AG09319 (cell line): ENCODE measurements at places on chromosomes 6 and 20.

- DNase-seq = no peak
These were observed 611.0 kb upstream of the FLRT3 start for GRCh38 chr20:14948416-14948815.

DNA sequence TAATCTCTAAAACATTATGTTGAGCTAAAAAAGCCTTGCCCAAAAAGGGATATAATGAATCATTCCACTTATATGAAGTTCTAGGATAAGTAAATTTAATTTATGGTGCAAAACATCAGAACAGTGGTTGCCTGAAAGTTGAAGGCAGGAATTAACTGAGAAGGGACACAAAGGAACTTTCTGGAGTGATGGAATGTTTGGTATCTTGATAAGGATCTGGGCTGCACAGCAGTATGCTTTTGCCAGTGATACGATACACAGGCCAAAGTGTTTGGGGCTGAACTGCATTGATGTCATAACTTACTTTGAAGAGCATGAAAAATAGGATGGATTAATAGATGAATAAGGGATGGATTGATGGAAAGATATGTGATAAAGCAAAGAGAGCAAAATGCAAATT lies 146.1 kb upstream of the LRFN2 start:
- DNase-seq = no peak

GRCh38 chr6:56860475-56860874 lies 94.4 kb upstream of the BEND6 start:
- DNase-seq = no peak

DNA sequence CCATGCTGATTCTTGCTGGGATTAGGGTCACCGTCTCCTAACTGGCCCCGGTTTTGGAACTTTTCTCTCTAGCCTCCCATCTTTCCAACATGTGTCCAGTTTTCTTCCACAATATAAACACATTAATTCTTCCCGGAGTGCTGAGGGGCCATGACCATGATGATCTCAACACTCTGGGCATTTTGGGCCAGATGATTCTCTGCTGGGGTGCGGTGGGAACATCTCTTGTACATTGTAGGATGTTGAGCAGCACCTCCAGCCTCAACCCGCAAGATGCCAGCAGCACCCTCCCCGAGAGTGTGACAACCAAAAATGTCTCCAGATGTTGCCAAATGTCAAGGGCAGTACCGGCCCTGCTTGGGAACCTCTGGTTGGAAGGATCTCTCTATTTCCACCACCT lies 164.8 kb downstream of the TFAP2C start:
- DNase-seq = no peak

- DNase-seq = no peak
These were observed 1.1 kb downstream of the ARG1 start for GRCh38 chr6:131574133-131574532.

DNA sequence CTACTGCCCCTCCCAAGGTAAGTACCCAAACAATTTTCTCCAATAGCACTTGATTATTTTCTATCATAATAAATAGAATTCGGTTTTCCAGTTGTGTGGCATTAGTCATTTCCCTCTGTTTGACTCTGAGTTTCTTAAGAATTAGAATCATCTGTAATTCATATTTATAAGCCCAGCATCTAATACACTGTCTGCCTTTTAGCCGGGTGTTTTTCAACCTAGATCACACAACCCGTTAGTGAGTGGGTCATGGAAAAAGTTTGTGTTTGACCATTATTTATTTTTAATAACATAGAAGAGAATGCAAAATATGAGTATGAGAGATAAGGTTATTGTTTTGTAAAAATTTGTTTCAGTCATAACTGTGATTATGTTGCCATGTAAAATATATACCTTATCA lies 701.6 kb downstream of the RFPL4B start:
- DNase-seq = no peak

DNA sequence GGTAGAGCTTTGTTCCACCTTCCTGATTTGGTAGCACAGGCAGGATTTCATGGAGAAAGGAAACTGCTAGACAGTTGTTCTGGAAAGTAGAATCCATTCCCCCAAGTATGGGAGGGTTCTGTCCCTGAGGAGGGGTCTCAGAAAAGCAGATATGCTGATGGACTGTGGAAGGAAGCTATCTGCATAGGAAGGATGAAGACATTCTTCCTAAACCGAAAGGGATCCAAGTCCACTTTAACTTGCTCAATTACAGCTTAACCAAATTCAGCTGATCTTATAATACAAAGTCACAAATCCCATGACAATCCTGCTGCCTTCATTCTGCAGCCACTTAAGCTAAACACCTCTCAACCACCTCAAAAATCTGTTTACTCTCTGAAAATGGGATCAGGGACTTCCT lies 2.6 kb downstream of the MAN1A1 start:
- no peak for DNase-seq

- no peak for DNase-seq
These were observed 254.6 kb downstream of the EPHA7 start for GRCh38 chr6:93164781-93165180.

- DNase-seq = no peak
These were observed 61.7 kb downstream of the TMEM242 start for GRCh38 chr6:157261606-157262005.

- no peak for DNase-seq
These were observed 36.1 kb downstream of the ELOVL2 start for GRCh38 chr6:11007715-11008608.

DNA sequence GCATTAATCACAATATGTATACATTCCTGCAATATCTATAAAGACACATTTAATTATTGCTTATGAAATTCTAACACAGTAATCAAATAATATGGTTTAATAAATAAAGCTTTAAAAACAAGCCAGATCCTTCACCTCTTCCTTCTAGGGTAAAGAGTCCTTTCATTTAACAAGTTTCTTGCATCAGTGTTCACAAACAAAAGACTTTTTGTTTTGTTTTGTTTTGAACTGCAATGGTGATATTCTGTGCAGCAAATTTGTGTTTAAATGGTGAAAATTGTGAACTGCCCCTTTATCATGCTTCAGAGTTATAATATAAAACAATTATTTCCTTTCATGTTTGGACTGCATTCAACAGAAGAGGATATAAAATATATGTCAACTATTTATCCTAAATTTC lies 177.3 kb downstream of the EPHA7 start:
- no peak for DNase-seq

GRCh38 chr6:35082733-35083403 lies 58.3 kb downstream of the TCP11 start:
- DNase-seq = no peak

DNA sequence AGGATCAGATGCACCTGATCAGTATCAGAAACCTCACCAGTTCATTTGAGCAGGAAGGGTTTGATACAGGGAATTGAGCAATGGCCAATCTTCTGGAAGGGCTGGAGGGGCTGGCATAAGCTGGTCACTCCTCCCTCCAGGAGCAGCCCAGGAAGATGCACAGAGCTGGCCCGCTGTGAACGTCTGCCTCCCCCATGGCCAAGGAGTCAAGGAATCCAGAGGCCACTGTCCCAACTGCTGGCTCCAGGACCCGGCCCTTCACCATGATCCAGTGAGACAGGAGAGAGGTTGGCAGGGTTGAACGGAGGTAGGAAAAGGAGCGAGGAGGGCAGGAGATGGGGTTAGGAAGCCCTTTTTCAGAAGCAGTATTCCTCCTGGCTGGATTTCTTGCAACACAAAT lies 113.9 kb upstream of the CST7 start:
- no peak for DNase-seq

DNA sequence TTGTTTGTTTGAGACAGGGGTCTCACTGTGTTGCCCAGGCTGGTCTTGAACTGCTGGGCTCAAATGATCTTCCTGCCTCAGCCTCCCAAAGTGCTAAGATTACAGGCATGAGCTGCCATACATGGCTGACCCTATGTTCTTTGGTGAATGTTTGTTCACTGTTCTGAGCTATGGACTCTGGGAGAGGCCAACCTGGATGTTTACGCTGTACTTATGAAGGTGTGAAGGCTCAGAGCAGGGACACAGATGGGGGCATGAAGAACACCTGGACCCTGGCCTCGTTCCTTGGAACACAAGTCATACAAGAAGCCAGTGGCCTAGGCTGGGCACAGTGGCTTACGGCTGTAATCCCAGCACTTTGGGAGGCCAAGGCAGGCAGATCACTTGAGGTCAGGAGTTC lies 21.1 kb upstream of the CD24 start:
- no peak for DNase-seq

- DNase-seq = no peak
These were observed 41.3 kb upstream of the ZMYND8 start for GRCh38 chr20:47397652-47398301.

- DNase-seq = no peak
These were observed 20.8 kb downstream of the TMEM14A start for GRCh38 chr6:52691718-52692117.

DNA sequence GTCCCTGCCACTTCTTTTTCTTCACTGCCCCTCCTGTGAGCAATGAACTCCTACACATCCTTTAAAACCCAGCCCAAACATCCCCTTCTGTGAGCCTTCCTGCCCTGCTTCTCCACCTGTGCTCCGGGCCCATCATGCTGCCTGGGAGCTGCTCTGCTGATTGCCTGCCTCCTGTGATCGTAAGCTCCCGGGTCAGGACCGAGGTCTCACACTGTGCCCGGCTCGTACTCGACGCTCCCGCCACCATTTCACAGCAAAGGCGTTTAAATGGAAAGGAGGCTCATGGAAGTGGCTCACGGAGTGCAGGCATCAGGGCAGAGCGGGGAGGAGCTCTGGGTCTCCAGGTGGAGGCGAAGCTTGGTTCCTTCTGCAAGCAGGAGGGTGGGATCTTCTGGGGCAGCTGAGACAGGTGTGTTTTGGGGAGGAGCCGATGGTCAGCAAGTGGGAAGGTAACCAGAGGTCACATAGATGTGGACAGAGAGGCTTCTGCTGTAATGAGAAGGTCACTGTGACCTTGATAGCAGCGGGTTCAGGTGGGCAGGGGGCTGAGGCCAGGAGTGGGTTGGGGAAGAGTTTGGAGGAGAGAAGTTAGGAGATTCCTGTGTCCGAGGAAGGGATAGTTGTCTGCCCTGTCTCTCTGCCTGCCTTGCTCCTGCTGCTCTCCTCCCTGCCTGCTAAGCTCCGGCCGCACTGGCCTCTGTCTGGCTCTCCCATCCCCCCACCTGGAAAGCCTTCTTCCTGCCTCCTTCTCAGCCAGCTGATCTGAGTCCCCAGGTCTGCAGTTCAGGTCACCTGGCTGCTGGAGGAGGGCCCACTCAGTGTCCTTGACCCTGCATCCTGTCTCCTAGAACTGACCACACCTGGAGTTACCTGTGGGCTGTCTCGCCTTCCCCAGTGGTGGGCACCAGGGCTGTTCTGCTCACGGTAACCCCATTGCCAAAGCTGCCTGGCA lies 52.7 kb upstream of the FRMD1 start:
- DNase-seq = no peak

- DNase-seq = no peak
These were observed 31.7 kb upstream of the UBR2 start for GRCh38 chr6:42532038-42532669.

DNA sequence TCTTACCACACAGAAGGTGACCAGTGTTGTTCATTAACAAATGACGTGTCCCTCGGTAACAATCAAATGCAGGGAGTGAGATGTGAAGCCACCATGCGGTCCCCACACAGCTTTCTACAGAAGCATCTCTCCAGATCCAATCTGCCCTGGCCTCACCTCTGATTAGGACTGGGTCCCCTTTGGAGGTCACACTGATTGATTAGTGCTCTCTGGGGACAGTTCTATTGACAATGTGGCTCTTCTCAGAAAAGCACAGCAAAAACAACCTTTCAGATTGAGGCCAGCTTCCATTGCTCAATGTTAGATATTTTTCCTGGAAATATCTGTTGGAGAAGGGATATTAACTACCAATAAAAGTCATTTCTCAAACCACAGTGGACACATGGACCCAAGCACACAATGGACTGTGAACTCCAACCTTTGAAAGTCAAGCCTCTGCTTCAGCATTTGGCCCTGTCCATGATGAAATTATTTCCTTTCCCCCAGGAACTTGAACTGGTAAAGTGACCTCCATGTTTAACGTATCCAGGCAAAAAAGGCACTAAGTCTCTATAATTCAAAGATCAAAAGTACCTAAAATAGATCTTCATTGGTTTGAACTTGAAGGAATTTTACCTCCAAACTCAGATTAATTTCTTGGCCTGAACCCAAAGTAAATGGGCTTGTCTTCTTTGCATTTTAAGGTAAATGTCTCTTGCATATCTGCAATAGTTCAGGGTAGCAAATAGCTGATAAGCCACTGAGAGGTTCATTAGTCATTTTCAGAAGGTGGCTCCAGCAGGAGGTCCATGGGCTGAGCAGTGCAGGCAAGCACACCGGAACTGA lies 118.5 kb downstream of the FOXA2 start:
- DNase-seq = no peak

- no peak for DNase-seq
These were observed 16.1 kb upstream of the TSBP1 start for GRCh38 chr6:32387589-32388340.

GRCh38 chr6:89371849-89372505 lies 19.5 kb upstream of the UBE2J1 start:
- no peak for DNase-seq

DNA sequence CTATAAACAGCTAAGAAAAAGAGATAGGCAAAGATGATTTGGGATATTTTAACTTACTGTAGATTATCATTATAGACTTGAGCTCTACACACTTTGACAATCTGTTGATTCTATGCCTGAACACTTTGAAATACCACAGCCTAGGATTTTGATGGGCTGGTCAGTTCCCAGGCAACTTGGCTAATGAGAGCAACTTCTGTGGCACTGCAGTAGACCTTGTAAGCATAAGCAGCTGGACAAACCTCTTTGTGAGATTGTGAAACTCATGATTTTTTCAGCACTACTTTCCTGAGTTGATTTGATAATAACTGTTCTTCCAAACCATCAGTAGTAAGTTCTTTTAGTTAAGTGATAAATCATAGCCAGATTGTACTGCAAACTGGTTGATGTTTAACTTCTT lies 27.1 kb upstream of the ELOVL5 start:
- DNase-seq = no peak
